ENCODE measurements at places on chromosomes 2 and 18.

GRCh38 chr18:2466978-2467377 lies 104.3 kb downstream of the METTL4 start:
- DNase-seq, result no peak

- no peak for DNase-seq
These were observed 273.1 kb downstream of the LRATD1 start for GRCh38 chr2:14905571-14905970.

DNA sequence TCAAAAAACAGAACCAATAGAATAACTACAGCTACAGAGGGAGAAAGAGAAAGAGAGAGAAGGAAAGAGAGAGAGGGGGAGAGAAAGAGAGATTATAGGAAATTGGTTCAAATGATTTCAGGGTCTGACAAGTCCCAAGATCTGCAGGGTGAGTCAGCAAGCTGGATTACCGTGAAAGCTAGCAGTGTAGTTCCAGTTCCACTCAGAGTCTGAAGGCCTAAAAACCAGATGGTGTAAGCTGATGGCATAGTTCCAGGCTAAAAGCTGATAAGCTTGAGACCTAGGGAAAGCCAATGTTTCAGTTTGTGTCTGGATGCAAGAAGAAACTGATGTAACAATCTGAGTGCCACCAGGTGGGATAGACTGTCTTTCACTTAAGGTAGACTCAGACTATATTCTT lies 397.7 kb downstream of the TRIB2 start:
- no peak for DNase-seq

DNA sequence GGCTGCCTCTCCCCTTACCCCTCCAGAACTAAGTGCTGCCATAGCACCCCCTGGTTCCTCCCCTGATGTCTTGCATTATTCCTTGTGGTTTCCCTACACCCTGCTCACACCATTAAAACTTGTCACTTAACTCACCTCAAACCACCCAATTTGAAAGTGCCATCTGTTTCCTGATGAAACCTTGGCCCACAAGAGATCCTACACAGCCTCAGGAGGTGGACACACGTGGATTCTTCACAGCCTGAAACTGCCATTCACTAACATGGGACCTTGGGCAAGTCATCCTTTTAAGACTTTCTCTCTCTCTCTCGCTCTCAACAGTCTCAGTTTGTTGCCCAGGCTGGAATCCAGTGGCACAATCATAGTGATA lies 27.5 kb upstream of the FAM124B start:
- no peak for DNase-seq

GRCh38 chr2:143686585-143687164 lies 557.5 kb downstream of the ARHGAP15 start:
- no peak for DNase-seq

GRCh38 chr2:101854877-101855276 lies 136.9 kb upstream of the IL1R2 start:
- no peak for DNase-seq

GRCh38 chr2:33000986-33001385 lies 54.2 kb downstream of the LTBP1 start:
- no peak for DNase-seq

DNA sequence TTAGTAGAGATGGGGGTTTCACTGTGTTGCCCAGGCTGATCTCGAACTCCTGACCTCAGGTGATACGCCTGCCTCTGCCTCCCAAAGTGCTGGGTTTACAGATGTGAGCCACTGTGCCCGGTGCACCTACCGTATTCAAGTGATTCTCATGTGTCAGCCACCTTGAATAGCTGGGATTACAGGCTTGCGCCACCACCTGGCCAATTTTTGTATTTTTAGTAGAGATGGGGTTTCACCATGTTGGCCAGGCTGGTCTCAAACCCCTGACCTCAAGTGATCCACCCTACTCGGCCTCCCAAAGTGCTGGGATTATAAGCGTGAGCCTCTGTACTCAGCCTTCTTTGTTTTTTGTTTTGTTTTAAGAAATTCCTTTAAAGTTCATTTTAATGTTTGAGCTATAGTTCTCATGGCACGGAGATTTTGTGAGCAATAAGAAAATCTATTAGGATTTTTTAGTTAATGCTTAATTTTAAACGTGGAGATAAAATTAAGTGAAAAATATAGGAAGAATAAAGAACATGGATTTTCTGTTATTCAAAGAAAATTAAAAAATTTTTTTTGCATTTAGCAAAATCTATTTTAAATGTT lies 242.6 kb downstream of the PHLPP1 start:
- DNase-seq, result no peak

DNA sequence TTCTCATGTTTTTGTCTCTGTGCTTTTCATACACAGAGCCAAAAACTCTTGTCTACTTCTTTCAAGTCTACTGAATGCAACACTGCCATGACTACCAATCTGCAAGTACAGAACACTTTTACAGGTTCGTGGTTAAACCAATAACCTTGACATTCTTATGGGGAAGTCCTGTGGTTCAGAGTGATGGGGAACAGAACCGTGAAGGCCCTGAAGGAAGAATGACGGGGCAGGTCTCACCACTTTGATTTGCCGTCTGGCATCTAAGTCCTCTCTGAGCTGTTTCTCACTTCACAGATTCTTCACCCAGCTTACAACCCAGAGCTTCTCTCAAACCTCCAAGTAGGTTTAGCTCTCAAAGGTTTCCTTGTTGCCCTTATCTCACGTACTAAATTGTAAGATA lies 117.5 kb upstream of the SNTG2 start:
- no peak for DNase-seq

GRCh38 chr18:28588884-28589549 lies 412.1 kb upstream of the CDH2 start:
- no peak for DNase-seq

DNA sequence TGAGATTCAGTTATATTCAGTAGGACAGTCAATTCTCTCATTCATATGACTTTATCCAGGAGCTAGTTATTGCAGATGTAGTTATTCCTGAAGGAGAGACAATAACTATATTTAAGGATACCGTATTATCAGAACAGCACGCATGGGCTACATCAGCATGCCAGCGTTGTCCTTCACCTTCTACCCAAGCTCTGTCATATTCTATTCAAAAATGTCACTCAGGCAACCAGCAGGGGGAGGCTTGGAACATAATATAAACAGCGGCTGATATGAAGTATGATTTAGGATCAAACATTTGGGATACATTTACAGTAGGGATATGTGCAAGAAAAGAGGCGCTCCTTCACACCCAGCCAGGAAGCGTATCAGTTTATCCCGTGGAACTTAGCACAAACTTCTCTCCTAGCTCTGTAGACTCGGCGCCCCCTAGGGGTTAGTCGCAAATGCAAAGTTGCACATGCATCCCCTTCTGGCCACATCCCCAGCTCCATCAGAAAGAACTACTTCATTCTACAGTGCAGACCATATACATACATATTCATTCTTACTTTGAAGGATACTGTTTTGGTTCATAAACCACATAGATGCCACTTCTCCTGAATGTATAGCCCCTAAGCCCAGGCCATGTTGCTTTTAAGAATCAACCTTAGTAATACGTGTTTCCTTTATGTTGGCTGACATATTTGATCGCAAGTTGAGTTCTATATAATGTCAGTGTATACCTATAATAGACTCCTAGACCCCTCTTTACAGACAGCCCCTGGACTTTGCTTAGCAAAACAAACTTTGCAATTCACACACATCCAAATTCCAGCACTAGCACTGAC lies 759.4 kb downstream of the ADCYAP1 start:
- DNase-seq, result no peak

DNA sequence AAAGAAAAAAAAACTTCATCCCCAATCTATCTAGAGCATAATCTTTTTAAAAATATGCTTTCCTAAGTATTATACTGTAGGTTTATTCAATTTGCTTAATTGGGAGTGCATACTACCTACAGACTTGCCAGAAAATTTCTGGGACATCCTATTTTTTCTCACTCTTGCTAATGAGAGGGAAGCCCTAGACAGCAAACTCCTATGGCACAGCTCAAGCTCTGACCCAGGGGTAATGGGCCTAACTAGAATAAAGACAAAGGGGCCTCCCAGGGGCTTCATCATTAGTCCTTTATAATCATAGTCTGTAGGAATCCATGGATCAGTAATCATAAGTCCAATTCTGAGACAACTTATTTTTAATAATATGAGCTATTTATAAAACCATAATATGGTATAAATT lies 142.6 kb upstream of the ITGA4 start:
- no peak for DNase-seq

- DNase-seq, result no peak
These were observed 1094.6 kb upstream of the CDH2 start for GRCh38 chr18:29271501-29271900.

GRCh38 chr18:20971886-20972267 lies 139.7 kb downstream of the ROCK1 start:
- DNase-seq, result peak; percentile 13

DNA sequence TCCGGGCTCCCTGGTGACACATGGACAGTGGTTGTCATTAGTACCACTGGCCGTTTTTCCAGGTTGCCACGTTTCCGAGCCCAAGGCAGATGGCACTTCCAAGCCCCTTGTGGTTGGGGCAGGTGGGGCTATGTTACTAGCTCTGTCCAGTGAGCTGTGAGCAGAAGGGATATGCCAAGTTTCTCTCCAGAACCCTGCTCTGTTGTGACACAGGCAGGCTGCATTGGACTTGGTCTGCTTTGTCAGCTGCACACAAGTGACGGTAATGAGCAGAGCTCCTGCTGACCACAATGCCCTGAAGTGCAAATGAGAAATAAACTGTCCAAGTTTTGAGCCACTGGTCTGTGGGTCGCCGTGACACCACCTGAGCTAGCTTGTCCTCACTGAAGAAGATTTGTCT lies 118.8 kb downstream of the GYPC start:
- no peak for DNase-seq

GRCh38 chr2:162234620-162235462 lies 8.4 kb downstream of the FAP start:
- no peak for DNase-seq

DNA sequence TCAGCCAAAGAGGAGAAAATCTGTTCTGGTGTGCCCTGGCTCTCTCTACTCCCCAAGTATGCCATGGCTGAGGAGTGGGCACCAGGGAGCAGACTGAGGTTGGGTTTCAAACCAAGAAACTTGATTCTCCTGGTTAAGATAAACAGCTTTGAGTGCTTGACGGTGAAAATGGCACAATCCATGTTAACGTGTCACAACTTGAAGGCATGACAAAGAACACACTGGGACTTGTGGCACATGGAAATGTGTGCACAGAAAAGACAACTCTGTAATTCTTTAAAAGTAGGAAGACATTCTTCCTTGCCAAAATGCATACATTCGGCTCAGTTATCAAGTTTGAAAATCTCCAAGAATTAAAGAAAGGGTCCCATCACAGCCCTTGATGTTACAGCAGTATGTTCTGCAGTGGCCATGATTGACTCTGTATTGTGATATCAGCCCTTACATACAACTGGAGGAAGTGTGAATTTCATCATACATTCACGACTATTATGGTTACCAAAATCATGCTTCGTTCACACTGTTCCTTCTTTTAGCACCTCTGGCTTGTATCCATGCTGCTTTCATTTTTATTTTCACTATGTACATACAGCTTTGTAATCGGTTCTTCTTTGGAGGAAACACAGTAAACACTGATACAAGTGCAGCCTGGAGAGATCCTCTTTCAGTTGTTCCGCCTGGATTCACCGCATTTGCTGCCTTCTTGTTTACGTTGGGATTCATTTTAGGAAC lies 15.6 kb upstream of the ACTG2 start:
- DNase-seq, result no peak

DNA sequence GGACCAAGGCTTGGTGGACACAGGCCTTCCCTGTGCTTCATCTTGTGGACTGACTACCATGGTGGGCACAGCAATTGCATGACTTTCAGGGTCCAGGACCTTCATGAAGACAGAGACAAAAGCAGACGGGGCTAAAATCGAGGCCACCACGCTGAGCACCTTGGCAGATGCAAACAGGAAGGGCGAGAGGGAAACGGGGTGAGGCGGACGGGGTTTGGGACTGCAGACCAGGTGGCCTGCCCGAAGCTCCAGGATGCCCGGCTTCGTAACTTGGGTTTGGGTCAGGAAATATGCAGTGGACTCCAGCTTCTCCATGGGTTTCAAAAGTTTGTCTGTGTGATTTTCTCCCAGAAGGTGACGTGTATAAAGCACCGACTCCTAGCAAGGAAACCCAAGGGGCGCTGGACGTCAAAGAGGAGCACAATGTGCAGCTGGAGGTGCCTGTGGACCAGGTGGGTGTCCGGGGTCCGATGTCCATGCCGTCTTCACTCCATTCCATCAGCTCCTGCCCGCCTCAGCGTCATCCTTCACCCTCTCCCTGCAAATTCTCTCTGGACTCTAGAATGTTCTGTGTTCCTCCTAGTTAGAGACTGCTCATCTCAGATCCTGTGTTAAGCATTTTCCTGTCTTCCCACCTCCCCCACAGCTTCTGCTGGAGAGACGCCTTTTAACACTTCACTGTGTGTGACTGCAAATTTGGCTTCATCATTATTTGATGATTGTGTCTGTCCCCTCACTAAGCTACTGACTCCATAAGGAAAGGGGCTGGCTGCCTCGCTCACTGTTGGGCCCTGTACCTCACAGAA lies 65.8 kb downstream of the DCDC2C start:
- DNase-seq, result no peak

GRCh38 chr18:52054324-52054723 lies 285.7 kb upstream of the DCC start:
- no peak for DNase-seq

- no peak for DNase-seq
These were observed 189.9 kb downstream of the CD226 start for GRCh38 chr18:69757733-69758132.

DNA sequence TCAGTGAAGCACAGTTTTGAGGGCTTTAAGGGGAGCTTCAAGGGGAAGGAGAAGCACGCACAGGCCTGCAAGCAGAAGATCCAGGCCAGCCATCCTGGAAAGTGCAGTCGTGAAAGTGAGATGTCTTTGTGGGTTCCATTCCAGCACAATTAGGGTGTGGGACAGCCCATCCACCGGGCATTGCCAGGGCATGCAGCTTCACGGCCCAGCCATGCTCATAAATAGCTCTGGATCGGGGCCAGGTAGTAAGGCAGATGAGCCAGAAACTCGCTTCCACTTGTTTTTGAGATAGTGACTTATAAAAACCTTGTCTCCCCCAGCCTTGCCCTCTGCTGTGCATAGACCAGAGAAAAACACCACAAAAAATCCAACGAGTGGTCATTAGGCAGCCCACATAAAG lies 21.0 kb downstream of the KDSR start:
- no peak for DNase-seq
